ENCODE measurements at places on chromosomes 5 and 9.

- DNase-seq, result no peak
These were observed 43.7 kb downstream of the TEX10 start for GRCh38 chr9:100308965-100309564.

DNA sequence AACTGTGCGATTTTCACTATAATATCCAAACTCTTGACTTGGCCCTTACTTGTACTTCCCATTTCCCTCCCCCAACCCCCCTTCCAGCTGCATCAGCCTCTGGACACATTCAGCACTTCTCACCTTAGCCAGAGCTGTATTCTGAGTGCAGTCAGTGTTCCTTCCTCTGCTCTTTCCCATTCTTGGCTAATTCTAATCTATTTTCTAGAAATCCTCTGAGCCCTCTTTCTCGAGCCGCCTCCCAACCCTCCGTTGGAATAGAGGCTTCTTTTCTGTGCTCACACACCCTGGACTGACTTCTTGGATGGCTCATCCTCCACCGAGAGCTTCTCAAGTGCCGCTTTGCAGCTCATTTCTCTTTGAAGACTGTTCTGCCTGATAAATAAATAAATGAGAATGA lies 188.8 kb downstream of the NTRK2 start:
- no peak for DNase-seq

DNA sequence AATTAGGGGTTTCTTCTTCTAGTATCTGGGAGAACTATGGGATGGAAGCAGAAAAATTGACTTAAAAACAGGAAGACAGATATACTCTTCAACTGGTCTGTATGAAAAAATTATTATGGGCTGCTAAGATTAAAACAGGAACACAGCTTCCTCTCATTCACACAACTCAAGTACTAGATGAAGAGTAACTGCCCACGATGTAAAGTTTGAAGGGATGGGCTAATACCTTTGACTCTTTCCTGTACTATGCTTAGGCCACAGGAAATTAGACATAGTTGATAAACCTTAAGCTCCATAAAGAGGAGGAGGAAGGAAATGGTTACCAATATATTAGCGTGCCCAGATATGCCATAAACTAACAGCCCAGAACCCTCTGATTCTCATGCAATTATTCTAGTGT lies 88.6 kb downstream of the ANKRD31 start:
- DNase-seq, result no peak

GRCh38 chr5:38556599-38557307 lies at the start of gene LIFR:
LIFR (minus strand) TSS chr5:38556646; CDS start chr5:38530647, 25,999 bp downstream.
- peak; percentile 1 for DNase-seq

GRCh38 chr5:166695326-166695725 lies 1596.1 kb upstream of the WWC1 start:
- DNase-seq, result no peak

GRCh38 chr5:6496207-6496584 lies 47.5 kb downstream of the UBE2QL1 start:
- no peak for DNase-seq

DNA sequence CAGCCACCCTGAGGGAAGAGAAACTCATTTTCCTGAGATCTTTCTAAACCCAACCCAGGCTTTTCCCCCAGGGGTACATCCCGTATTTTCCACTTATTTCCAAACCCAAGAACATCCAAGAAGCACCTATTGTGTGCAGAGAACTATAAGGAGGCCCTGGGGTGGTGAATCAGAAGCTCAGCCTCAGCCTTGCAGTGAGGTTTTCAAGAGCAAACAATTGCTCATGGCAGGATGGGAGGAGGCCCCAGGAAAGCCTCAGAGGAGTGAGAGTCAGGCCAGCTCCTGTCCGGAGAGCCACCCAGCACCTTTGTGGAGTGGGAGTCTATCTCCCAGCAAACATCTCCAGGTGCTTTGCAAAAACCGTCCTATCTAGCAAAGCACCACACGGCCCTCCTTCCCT lies 19.2 kb downstream of the NIPAL4 start:
- no peak for DNase-seq

- DNase-seq, result no peak
These were observed 19.9 kb upstream of the PRXL2C start for GRCh38 chr9:96674906-96675538.

- DNase-seq, result no peak
These were observed 30.9 kb downstream of the S1PR3 start for GRCh38 chr9:89022001-89022759.

- DNase-seq, result no peak
These were observed 580.2 kb downstream of the EFNA5 start for GRCh38 chr5:107090506-107090905.

GRCh38 chr9:116298249-116298648 lies 144.7 kb downstream of the PAPPA start:
- DNase-seq, result no peak

GRCh38 chr9:8570776-8571175 lies 771.2 kb upstream of the DMAC1 start:
- DNase-seq, result no peak

- no peak for DNase-seq
These were observed 33.4 kb downstream of the C5orf15 start for GRCh38 chr5:133934822-133935666.

DNA sequence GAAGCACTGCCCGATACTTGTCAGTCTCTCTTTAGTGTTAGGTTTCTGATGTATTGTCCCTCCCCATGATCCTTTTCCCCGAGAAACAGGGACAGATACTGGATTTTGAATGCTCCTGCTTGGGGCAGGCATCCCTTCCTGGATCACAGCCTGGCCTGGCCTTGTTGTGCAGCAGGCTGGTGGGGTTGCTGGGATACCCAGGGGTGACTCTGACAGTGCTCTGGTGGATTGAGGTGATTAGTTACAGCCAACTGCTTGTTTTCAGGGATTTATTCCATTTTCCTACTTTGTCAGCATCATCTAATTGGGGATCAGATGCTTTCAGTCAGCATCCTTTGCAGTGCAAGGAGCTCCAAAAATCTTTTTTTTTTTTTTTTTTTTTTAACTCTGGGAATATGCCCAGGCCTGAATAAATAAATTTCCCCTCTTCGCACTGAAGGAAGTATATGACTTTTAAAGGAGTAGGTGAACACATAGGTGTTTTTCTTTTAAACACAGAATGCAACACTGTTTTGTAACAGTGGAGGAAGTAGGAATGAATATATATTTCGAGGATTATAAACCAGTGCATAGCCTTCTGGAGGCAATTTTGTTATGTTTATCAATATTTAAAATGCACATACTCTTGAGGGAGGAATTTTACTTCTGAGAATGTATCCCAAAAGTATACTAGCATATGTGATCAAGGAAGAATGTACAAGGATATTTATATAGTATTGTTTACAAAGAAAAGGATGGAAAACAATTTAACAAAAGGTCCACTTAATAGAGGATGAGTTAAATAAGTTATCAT lies 127.3 kb upstream of the ELL2 start:
- DNase-seq, result no peak

DNA sequence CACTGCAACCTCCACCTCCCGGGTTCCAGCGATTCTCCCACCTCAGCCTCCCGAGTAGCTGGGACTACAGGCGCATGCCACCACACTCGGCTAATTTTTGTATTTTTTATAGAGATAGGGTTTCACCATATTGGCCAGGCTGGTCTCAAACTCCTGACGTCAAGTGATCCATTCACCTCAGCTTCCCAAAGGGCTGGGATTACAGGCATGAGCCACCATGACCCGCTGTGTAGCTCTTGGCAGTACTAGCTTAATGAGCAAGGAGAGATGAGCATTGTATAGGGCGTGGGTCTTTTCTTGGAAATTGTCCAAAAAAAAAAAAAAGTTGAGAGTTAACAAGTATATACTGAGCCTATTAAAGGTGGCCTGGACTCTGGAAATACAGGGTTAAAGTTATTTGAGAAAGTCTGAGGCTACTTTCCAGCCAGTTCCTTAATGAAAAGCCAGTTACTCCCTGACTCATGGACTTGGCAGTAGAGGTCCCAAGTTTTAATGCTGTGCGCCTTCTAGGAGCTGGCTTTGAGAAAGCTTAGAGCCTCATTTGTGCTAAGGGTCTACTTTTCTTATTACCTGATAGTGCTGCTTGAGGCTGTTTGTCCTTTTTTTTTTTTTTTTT lies 4.2 kb upstream of the FGF18 start:
- DNase-seq, result no peak

DNA sequence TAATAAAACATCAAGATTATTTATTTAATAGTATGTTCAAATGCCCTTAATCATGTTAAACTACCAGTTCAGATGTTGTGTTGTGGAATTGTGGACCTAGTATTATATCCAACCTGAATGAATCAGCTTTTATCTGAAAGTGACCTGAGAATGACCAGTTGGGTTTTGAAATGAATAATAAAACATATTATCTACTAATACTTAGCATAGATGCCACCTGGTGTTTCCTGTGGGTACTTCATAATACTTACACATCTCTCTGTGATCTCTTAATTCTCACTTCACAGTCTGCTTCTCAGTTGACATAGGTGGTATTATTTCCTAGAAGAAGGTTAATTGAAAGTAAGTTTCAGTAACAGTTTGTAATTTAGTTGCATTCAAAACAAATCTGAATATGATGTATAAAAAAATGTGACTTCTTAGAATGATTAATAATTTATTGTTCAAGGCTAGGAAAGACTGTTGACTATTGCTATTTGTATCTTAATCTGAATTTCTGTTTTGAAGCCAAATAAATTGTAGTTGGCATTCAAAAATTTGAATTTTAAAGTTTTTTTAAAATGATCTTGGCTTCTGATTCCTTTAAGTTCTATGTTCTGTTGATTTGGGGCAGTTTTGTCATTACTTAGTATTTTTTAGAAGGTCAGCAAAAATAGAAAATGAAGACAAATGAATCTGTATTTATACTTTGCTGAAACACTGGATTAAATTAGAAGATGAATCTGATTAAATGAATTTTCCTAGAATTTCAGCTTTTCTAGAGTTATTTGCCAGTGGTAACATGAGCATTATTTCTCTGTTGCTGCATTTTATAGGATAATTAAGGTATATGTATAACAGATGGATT lies 48.2 kb downstream of the KIF2A start:
- DNase-seq, result no peak

DNA sequence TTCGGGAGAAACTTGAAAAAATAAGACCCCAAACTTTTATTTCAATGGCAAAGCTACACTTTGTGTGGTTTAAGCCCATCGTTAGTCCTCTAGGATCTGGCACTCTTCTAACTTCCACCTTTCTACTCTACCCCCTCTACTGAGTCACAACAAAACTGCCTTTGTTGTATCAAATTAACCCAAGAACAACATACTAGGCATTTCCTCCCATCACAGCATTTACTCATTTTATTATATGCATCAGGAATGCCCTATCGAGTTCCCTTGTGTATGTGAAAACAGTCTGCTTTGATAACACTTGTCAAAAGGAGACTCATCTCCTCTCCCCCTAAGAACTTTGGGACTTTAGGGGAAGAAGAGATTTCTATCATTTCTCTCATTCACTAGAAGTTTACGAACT lies 158.9 kb upstream of the FREM1 start:
- DNase-seq, result no peak

DNA sequence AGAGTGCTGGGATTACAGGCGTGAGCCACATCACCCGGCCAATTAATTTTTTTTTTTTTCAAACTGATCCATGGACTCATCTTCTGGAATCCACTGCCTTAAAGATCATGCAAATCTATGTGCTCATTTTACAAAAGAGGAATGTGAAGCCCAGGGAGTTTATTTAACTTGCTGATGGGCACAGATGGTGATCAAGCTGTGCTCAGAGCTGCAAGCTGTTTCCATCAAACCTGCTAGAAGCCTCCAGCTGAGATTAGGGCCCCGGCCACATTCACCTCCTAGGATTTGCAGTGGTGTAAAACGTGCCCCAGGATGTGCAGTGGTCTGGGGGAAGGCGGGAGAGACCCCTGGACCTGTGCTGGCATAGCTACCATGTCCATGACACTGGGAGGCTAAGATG lies 56.1 kb upstream of the TUT7 start:
- no peak for DNase-seq
